Kidney (tissue), 22 donors: ENCODE measurements at places on chromosomes 4 and X.

GRCh38 chr4:76554630-76555029, 119.6 kb downstream of the SHROOM3 start:
- no peak for DNase-seq

GRCh38 chr4:117327491-117327890, 242.1 kb upstream of the TRAM1L1 start:
- no peak for DNase-seq

GRCh38 chr4:39032218-39033085, at the start of gene TMEM156:
TMEM156 (minus strand) TSS chr4:39032409; CDS start chr4:39032313, 96 bp downstream.
- peak; percentile 34 for DNase-seq

- DNase-seq = no peak
Observed at GRCh38 chr4:149983931-149984330, 94.3 kb upstream of the DCLK2 start.

DNA sequence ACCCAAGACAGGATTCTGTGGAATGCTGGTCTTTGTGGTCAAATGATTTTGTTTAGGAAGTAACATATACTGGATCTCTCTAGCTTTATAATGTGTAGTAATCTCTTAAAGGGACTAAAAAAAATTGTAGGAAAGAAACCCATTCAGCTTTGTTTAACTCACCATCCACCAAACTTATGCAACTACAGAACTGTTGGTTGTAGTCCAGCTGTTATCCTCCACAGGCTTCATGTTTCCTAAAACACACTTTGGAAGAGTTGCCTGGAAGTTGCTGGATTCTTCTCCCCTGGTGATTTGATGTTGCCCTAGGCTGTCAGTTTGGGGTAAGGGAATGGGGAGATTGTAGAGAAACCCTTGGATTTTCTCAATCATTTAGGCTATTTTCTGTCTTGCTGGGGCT, 89.3 kb downstream of the RLIM start:
- no peak for DNase-seq

GRCh38 chr4:37634180-37634579, 52.0 kb downstream of the RELL1 start:
- DNase-seq = no peak

GRCh38 chr4:128775916-128776315, 33.6 kb upstream of the JADE1 start:
- no peak for DNase-seq

DNA sequence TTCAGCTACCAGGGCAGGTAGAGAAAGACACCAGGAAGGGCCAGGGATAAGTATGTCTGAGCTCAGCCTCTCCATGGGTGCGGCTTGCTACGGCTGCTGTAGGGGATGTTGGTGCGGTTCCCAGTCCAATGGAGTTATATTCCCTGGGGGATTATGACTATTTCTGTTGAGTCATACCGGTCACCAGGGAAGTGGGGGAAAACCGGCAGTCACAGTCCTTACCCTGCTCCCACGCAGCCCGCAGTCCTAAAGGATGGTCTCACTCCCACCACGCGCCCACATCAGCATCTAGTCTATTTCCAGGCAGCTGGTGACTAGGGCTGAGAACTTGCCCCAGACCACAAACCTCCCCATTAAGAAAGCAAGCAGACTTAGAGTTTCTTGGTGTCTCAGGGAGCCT, 191.6 kb downstream of the VEGFC start:
- DNase-seq = no peak

DNA sequence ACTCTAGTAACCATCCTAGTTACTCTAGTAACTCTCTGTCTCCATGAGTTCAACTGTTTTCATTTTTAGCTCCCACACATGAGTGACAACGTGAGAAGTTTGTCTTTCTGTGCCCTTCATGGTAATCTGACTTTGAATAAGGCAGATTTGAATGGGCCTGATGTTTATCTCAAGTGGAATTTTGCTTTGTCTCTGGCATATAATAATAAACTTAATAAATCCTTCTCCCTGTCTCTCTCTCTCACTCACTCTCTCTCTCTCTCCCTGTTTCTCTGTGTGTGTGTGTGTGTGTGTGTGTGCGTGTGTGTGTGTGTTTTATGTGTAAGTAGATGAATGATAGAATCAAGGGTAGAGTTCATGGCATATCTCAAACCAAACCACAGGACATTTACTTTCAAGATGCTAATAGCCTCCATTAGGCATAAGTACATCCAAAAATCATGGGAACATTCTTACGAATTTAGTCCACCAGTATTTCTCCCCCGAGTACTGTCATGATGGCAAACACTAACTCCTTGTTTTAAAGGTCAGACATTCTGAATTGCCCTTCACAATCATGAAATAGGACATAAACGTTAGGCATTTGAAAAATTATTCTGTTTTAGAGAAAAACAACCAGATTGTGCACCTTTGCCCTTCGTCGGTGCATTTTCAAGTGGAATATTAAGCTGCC, 193.1 kb downstream of the SPATA18 start:
- DNase-seq = peak; percentile 33

DNA sequence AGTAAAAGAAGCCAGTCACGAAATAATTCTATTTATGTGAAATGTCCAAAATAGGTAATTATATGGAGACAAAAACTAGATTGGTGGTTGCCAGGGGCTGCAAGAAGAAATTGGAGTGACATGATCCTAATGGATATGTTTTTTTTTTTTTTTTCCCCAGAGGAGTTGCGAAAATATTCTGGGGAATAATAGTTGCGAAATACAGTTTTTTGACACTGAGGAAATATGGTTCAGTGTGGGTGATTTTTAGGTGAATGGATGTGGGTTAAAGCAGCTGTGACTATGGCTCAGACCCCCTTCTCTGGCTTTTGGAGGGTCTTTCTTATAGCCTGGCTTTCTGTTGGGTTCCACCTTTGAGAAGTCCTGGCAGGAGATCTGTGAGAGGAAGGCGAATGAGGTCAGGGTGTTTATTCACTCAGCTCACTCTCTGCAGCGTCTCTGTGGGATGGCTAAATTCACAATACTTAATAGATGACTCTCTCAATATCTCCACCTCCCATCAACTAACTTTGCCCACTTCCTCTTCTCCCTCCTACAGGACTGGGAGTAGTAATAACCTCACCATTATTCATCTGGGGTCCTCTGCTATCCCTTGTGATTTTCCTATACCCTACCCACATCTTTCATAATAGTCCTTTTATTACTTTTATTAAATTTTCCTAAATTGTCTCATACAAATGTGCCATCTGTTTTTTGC, 15.3 kb upstream of the RAB9B start:
- no peak for DNase-seq

DNA sequence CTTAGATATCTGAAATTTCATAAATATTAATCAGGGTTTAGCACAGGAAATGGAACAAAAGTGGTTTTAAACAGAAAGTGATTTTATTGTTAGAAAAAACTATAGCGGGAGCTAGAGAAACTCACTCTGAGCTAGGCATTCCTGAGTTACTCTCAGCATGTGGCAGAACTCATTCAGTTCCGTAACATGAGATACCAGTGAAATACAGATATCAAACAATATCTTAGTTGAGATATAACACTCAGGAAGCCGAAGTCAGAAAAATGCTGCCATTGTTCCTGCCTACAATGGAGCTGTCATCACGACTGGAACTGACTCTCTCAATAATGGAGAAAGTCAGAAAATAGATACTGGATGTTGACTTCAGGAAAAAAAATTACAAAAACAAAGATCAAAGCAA, 1428.7 kb downstream of the PCDH18 start:
- no peak for DNase-seq

- no peak for DNase-seq
Observed at GRCh38 chr4:24240655-24241054, 343.7 kb downstream of the DHX15 start.

DNA sequence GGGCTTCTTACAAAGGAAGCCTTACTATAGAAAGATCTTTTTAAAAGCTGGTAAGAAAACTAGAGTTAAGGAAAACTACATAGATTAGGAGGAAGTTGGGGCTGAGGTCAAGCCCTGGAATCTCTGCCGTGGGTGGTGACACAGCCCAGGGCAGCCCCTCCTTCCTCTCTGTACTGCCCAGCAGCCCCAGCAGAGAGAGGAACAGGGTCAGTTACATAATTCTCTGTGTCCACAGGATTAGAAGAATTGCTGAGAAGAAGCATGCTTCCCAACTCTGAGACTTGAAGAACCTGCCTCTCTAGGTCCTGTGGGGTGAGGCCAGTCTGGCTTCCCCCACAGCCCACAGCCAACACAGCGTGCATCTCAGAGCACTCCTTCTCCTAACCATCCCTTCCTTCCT, 9.2 kb upstream of the ABLIM2 start:
- no peak for DNase-seq

GRCh38 chr4:48131736-48132135, 2.3 kb downstream of the TXK start:
- DNase-seq = no peak

GRCh38 chr4:83146841-83147240, 32.3 kb upstream of the PLAC8 start:
- no peak for DNase-seq

GRCh38 chr4:155008389-155008788, 200.0 kb upstream of the NPY2R start:
- DNase-seq = no peak

GRCh38 chr4:73593631-73594241, 26.5 kb downstream of the RASSF6 start:
- DNase-seq = no peak

- DNase-seq = no peak
Observed at GRCh38 chrX:141439651-141440050, 144.9 kb downstream of the SPANXA1 start.
